ENCODE measurements at places on chromosomes 1 and 21.

DNA sequence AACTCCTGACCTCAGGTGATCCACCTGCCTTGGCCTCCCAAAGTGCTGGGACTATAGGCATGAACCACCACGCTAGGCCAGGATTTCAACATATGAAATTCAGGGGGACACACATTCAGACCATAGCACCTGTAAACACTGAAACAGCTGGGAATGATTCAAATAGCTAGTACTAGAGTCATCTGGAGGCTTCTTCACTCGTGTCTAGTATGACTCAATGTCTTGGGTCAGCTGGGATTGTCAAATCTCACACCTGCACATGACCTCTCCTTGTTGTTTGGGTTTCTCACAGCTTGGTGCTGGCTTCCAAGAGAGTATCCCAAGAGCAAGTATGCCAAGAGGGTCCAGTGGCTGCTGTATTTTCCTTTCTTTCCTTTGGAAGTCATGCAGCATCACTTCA, 75.1 kb downstream of the PGM1 start:
- DNase-seq, result no peak

DNA sequence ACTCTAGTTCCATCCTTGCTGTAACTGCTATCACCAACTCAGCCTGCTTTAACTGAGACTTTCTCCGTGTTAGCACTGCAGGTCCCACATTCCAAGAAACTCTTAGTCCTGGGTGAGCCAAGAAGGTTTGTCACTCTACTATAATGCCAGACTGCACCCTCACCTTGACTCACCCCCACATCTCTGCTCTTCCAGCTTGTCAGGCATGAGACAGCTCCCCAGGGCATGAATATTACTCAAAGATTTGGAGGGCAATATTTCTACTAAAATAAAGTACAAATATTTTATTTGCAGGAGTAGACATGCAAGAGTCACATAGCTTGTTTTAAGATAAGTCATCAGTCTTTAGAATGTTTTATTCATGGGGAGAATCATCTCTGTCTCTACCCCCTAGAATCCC, 110.2 kb downstream of the MATN1 start:
- no peak for DNase-seq

- DNase-seq, result no peak
Observed at GRCh38 chr1:64901663-64902062, 64.7 kb downstream of the JAK1 start.

DNA sequence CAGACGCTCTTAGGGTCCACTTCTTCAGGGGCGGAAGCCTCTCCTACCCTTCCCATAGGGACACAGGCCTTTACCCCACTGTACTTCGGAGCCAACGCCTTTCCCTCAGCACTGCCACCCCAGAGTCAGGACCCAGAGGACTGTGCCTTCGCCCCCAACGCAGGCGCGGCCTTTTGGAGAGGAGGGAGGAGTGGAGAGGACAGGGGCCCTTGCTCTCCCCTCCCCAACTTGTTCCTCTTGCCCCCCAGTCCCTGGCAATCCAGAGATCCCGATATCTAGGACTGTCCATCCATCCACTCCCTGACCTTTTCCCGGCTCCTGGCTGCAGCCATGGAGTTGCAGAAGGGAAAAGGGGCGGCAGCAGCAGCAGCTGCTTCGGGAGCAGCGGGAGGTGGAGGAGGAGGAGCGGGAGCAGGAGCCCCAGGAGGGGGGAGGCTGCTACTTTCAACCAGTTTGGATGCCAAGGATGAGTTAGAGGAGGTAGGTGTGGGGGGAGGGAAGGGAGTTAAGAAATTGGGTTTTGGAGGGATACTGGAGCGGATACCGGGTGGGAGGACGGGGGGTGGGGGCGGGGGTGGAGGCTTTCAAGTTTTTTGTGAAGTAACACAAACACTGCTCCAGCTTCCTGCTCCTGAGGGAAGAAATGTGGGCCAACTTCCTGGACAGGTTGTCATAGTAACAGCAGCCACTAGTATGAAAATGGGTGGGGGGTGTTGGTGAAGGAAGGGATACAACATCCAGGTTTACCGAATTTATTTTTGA, 636 bp downstream of the INTS3 start:
- DNase-seq, result no peak

GRCh38 chr1:195202241-195202640, 1406.0 kb downstream of the KCNT2 start:
- DNase-seq, result no peak

DNA sequence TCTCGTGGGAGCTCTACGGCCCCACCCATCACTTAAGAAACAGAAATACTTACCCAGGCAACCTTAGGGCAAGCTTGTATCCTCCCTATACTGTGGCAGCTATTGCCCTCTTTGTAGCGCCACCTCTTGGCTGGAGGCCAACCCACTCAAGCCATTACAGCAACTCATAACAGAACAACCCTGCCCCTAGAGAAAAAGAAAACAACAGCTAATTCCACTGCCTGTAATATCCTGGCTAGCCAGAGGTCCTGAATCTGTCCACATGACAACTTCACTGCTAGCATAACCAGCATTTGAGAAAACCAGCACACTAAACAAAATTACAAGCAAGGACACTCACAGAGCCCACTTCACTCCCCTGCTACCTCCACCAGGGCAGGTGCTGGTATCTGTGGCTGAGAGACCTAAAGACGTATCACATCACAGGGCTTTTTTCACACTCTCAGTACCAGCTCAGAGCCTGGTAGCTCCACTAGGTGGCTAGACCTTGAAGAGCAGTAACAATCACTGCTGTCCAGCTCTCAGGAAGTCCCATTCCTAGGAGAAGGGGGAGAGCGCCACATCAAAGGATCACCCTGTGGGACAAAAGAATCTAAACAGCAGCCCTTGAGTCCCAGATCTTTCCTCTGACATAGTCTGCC, 14.5 kb upstream of the MX1 start:
- DNase-seq, result no peak

GRCh38 chr1:91024481-91025119, 2.8 kb upstream of the ZNF644 start:
- DNase-seq, result no peak

DNA sequence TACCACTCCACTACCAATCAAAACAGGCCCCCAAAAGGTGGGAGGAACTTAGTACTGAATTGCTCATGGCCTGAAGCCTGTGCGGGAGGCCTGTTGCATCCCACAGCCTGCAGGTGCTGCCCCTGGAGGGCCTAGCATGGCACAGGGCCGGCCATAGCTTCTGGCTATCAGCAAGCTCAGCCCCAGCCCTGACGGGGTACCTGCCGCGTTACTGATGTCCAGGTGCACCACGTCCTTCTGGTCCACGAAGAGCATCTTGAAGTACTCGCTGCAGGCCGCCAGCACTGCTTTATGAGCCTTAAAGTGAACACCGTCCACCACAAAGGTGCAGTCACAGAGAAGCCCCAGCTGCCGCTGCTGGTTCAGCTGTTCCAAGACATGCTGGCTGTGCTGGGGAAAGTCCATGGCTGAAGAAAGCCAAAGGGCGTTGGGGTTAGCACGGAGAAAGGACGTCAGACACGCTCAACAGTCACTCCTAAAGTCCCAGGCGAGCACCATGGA, 27.8 kb downstream of the ZBTB17 start:
- DNase-seq, result no peak

- DNase-seq, result peak; percentile 43
Observed at GRCh38 chr1:117339866-117340700, 27.2 kb upstream of the MAN1A2 start.

DNA sequence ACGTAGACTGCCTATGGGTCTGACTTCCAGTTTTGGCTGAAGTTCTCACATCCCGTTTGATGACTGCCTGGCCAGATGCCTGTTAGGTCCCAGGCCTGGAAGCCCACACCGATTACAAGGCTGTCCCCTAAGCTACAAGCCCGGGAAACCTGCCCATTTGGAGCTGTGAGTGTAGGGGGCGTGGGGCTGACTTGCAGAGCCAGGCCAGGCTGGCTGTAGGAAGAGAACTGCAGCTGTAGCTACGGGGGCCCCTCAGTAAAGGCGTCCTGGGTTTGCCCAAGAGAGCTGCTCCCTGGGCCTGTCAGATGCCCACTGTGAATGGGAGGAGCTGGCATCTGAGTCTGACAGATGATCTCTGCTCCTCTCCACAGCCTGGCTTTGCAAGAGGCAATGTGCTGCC, 199.7 kb downstream of the CAMTA1 start:
- DNase-seq, result no peak

GRCh38 chr1:232854798-232855159, 49.6 kb downstream of the MAP10 start:
- no peak for DNase-seq

GRCh38 chr1:115300087-115300876, 37.8 kb downstream of the NGF start:
- no peak for DNase-seq

DNA sequence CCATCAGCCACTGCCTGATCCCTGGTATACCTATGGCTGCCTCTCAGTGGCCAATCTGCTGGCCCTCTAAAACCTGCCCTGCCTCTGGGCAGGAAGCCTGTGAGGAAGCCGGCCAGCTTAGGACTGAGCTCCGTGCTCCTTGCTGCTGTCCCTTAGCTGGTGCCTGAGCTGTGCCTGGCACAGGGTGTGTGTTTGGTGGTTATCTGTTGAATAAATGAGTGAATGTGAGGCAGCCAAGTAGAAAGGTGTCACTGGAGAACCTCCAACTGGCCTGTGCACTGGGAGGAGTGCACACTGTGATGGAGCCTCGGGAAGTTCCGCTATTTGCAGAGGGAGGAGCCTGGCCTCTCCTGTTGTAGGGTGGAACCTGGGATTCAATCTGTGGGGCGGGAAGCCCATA, 63.4 kb upstream of the STUM start:
- no peak for DNase-seq

DNA sequence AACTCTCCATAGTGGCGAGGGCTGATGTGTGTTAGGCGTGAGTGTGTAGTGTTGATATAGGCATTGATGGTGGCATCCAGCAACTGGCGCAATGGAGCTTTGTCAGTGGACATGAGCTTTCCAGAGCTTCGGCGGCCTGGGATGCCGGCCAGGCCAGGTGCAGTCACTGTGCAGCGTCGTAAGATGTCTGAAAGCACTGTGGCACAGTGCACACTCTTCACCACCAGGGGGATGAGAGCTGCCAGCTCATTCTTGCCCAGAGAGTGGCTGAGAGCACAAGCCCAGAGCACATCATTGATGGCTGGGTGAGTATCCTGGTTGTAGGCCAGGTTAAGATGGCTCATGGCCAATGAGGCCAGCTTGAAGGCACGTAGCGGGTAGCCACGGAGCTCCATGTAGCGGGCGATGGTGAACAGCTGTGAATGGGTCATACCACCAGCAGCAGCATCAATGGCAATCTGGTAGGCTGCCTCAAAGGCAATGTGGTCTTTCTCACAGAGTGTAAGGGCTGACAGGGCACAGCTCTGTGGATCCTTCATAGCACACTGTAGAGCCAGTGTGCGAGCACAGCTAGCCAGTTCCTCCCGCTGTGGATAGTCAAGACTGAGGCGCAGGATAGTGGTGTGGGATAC, 6.7 kb downstream of the UROD start:
- peak; percentile 22 for DNase-seq

DNA sequence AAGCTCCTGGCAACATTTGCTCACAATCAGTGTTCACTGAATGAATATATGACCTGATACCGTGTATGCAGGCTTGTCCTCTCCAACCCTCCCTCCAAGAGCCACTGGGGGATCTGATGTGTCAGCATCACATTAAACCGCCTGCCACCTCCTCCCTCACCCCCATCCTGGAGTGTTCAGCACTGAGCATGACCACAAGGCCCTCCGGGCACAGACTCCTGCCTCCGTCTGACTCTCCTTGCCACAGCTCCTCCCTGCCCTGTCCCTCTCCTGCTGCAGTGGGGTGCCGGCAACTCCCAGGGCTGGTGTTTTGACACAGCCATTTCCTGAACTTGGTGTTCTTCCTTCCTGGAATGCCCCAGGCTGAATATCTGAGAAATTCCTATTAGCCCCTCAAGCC, 136.7 kb downstream of the FCRL5 start:
- no peak for DNase-seq

GRCh38 chr1:243471026-243471685, 215.3 kb downstream of the SDCCAG8 start:
- DNase-seq, result no peak

DNA sequence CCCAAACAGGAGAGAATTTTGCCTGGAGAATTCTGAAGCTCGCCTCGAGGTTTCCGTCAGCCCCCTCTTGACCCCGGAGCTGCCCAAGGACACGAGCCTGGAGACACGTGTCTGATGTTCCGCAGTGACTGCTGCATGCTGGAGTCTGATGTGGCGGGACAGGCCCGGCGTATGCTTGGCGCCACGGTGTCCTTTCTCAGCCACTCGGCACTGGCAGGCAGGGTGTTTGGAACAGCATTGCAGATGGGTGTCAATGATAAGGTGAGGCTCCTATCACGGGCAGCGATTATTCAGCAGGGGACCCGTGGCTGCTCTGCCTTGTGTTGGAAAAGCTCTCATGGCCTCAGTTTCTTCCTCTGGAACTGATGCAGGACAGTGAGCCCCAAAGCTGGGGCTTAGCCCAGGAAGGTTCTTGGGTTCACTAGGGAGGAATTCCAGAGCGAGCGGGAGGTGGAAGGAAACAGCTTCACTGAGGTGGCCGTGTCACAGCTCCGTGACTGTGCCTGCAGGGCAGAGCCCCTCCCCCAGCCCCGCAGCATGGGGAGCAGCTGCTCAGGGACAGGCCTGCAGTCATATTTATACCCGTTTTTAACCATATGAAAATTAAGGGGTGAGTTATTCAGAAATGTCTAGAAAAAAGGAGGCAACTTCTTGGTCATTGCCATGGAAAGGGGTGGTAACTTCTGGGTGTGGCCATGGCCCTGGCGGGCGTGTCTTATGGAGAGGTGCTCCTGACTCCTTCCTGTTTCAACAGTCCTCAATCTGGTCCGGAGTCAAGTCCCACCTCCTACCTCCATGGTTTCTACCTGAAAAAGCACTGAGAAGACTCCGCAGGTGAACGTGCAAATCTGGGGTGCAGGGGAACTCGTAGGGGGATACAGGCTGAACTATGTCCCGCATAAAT, 123.4 kb downstream of the SIK1 start:
- no peak for DNase-seq

DNA sequence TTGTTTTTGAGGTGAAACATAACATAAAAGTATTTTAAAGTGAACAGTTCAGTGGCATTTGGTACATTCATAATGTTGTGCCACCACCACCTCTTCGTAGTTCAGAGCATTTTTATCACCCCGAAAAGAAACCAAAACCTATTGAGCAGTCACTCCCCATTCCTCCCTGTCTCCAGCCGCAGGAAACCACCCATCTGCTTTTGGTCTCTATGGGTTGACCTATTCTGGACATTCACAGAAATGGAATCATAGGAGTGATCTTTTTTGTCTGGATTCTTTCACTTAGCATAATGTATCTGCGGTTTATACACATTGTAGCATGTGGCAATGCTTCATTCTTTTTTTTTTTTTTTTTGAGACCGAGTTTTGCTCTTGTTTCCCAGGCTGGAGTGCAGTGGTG, 141.2 kb downstream of the VPS13D start:
- DNase-seq, result no peak
